ENCODE measurements at places on chromosomes 2 and 18.

- DNase-seq = no peak
Observed at GRCh38 chr18:55647331-55647730, 59.3 kb upstream of the TCF4 start.

- DNase-seq = no peak
Observed at GRCh38 chr2:105584435-105585010, 160.2 kb upstream of the NCK2 start.

DNA sequence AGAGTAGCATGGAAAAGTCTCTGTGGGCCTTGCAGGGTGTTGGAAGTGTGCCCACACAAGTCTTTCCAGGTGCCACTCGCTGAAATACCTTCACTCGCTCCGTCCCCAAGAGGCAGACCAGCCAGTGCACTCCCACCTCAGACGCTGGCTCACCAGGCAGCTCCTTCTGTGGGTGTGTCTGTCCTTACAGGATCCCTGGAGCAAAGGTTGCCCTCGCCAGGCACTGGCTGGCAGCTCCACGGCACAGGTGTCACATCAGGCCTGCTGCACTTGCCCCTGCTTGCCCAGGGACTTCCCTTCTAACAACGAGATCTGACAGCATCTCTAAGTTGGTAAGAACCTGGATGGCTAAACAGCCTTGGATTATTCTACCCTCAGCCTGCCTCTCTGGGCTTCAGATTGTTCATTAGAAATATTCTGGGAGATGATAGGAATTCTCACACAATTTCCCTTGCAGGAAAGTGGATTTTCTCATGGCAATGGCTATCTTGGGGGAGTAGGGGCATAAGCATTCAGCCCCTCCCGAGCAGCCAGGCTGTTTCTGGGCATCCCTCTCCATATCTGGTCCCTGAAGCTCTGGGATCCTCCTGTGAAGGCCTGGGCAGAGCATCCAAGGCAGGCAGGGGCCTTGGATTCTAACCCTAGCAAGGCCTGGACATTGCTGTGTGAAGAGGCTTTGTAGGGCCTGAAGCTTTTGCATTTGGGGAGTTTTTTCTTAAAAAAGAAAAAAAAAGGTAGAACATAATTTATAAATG lies 262.1 kb downstream of the MYCN start:
- no peak for DNase-seq

DNA sequence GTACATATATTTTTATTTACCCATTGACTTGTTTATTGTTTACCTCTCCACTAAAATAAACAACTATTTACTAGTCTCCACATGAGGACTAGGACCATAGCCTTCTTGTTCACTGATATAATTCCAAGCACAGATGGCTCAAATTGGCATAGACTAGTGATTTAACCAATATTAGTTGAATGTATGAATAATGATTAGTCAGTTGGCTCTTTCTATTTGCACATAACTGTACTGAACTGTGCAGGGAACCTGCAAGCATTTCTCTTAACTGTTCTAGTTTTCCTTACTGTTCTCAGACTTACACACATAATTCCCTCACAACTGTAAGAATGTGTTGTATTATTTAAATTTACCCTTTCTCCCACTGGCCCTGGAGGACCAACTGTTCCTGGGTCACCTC lies 91.9 kb downstream of the COL3A1 start:
- no peak for DNase-seq

DNA sequence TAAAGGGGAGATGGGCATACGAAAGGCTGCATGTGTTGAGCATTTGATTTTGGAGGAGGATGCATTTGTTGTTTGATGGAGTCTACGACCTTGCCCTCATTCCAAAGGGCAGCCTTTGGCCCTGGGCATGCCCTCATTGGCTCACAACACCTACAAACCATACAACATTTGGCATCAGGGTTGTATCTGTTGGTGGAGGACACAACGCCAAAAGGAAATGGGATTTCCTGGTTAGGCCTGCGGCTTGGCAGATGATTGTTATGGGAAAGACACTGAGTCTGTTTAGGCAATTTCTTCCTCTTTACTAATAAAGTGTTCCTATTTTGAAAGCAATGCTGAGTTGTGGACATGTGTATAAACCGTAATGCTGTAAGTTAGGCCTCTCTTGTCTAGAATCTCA lies 246.9 kb downstream of the LDLRAD4 start:
- DNase-seq = no peak

GRCh38 chr18:42922363-42922762 lies 193.1 kb downstream of the RIT2 start:
- no peak for DNase-seq

DNA sequence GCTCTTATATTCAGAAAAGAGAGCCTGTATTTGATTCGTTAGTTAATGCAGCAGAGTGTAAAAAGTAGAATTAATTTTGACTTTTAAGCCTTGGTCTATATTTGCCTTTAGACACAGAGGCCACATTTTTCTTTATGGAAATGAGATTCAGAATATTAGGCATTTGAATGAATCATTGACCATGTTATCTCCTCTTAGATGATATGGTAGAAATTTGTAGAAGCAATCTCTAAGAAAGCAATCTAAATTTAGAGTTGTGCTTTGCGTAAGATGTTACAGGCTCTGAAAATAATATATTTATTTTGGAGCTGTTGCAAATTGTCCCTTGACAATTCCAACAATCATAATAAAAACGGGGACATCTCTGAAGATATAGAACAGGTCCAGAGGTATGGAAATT lies 68.3 kb upstream of the ST6GAL2 start:
- DNase-seq = no peak

DNA sequence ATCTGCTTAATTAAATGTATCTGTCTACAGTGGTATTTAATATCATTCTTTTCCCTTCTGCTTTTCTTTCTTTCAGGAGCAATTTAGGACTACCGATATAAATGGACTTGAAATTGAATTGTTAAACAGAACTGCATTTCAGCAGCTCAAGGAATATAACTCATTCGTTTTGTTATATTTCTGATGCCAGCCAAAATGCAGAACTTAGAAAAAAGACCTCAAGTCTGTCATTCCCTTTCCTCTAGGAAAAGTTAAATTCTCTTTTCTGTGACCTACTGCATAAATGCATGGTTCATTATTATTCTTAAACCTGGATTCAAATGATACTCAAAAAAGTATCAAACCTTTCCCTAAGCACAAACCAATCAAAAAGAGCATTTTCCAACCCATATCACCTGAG lies 21.4 kb downstream of the FTCDNL1 start:
- DNase-seq = no peak

GRCh38 chr2:74025971-74026612 lies 41.4 kb downstream of the TET3 start:
- peak; percentile 15 for DNase-seq

GRCh38 chr2:212536817-212537725 lies 1.5 kb downstream of the ERBB4 start:
- DNase-seq = peak; percentile 39

GRCh38 chr18:23154030-23154429 lies 18.7 kb downstream of the CABLES1 start:
- peak; percentile 45 for DNase-seq

GRCh38 chr2:70795164-70795995 lies 4.9 kb upstream of the FIGLA start:
- no peak for DNase-seq

GRCh38 chr2:46032996-46033395 lies 264.2 kb upstream of the EPAS1 start:
- DNase-seq = no peak

- DNase-seq = no peak
Observed at GRCh38 chr2:170425281-170425751, 247.4 kb downstream of the MYO3B start.

DNA sequence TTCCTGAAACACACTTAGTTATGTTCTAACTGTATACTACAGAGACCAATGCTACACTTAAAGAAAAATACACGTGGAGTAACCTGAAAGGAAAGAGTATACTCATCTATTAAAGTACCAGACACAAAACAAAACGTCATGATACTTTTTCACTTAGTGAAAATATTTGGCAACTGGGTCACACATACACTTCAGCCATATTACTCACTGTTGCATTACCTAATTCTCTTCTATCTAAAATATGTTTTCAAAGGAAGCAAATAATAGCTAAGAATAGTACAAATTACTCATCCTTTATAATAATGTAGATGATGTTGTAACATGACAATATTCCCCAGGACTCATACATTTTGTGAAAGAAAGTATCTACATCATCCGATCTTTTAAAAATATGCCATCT lies 76.5 kb upstream of the EPB41L3 start:
- no peak for DNase-seq

DNA sequence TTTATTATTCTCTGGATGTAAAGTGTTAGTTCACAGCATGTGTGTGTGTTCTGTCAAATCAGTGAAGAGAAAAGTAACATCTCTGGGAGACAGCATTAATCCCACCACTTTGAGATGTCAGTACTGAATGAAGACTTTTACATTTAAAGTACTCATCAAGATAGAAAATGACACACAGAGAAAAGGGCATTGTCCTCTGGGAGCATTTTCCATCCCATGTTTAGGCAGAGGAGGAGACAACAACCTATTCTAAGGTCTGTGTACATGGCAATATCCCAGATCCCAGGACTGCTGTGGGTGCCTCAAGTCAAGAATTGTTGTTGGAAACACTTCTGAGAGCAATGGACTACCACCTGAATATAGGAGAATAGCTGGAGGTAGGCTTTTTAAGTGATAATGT lies 201.5 kb downstream of the PPP1R1C start:
- DNase-seq = no peak

GRCh38 chr2:88626171-88627054 lies 851 bp downstream of the EIF2AK3 start:
- peak; percentile 49 for DNase-seq

DNA sequence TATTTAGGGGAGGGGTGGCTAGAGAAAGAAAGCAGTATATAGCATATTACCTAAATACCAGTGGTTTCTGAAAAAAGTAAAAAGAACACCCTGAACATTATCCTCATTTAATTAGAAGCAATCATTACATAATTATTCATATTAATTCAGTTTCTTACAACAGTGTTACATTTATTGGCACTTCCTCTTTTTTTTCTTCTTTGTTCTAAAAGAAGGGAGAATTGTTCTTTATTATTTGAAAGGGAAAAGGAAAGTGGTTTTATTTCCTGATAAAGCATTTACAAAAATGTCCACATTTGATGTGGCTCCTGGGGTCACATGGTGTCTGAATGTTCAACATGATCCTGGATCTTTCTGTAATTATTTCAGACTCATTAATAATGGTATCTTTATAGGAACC lies 254.9 kb upstream of the ZEB2 start:
- DNase-seq = no peak

DNA sequence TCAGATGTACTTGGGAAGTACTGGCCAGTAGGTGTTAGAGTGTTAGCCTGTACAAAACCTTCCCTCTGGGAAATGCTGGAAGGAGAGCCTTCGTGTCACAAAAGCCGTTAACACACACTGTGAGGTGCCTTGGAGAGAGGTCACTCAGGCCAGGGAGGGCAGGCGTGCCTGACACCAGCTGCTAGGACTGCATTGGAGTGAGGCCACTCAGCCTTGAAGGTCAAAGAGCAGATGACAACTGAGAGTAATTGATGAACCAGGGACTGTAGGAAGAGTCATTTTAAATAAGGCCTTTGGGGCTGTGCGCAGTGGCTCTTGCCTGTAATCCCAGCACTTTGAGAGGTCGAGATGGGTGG lies 45.4 kb downstream of the ASAP2 start:
- no peak for DNase-seq

DNA sequence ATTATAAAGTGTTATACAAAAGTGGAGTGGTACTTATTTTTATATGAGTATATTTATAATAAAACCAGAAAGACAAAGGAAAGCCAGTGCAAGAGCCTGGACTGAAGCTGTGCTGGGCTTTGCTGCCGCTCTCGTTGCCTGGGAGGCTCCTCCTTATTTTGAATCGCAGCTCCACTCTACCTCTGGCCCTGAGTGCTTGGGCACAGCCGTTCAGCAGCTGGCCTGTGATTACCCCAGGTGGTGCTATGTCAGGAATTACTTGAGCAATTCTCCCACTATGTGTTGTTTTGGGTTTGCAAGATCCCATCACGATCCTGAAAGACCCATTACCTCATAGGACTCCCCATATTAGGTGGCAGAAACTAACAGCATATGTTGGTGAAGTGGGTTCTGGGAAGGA lies 53.0 kb upstream of the LCLAT1 start:
- no peak for DNase-seq

GRCh38 chr2:85017411-85018048 lies 46.6 kb downstream of the KCMF1 start:
- DNase-seq = no peak

GRCh38 chr18:32771169-32771751 lies 1.6 kb downstream of the KLHL14 start:
- peak; percentile 20 for DNase-seq

- DNase-seq = no peak
Observed at GRCh38 chr2:67561457-67561965, 164.4 kb downstream of the ETAA1 start.

- DNase-seq = no peak
Observed at GRCh38 chr18:78080761-78081160, 831.1 kb downstream of the GALR1 start.

DNA sequence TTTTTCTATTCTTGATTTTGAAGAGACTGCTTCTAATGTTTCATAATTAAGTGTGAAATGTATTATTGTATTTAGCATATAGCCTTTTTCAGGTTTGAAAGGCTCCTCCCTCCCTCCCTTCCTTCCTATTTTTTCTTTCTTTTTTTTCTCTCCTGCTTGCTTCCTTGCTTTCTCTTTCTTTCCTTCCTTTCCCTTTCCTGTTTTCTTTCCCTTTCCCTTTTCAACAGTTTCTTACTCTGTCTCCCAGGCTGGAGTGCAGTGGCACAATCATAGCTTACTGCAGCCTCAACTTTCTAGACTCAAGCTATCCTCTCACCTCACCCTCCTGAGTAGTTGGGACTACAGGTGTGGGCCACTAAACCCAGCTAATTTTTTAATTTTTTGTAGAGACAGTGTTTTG lies 44.6 kb downstream of the RMDN2 start:
- DNase-seq = no peak

GRCh38 chr2:105373344-105373781 lies 25.5 kb downstream of the FHL2 start:
- DNase-seq = no peak

GRCh38 chr2:134123332-134123731 lies 130.5 kb upstream of the MGAT5 start:
- DNase-seq = no peak

GRCh38 chr2:216109962-216110614 lies 940 bp downstream of the XRCC5 start:
- DNase-seq = peak; percentile 8

DNA sequence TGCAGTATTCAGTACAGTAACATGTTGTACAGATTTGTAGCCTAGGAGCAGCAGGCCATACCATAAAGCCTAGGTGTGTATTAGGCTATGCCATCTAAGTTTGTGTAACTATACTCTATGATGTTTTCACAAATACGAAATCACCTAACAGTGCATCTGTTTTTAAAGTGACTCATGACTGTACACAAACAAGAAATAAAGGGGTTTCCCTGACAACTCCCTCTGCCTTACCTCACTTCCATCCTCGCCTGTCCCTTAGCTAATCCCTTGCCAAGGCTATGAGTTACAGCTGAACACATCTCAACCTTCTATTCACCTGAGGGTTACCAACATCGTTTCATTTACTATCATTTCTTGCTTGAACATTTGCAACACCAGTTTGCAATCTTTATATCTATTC lies 78.6 kb upstream of the RPRM start:
- no peak for DNase-seq
